ENCODE measurements at places on chromosomes 6 and 20.

DNA sequence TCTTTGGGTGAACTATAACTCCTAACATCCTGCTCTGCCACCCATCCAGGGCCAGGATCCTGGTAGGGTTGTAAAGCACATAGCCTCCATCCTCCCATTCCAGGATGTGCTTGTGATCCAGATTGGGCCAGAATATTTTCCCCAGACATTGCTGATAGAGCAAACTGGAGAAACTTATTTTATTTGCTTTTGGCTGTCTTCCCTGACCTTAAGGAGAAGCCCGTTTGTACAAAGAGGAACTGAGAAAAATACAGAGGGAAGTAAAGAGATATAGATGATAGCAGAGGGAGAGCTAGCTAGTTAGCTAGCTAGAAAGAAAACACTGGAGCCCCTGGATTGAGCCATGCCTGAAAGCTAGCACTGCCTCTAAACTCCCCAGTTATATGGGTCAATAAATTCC, 9.0 kb upstream of the HDAC2 start:
- no peak for DNase-seq

DNA sequence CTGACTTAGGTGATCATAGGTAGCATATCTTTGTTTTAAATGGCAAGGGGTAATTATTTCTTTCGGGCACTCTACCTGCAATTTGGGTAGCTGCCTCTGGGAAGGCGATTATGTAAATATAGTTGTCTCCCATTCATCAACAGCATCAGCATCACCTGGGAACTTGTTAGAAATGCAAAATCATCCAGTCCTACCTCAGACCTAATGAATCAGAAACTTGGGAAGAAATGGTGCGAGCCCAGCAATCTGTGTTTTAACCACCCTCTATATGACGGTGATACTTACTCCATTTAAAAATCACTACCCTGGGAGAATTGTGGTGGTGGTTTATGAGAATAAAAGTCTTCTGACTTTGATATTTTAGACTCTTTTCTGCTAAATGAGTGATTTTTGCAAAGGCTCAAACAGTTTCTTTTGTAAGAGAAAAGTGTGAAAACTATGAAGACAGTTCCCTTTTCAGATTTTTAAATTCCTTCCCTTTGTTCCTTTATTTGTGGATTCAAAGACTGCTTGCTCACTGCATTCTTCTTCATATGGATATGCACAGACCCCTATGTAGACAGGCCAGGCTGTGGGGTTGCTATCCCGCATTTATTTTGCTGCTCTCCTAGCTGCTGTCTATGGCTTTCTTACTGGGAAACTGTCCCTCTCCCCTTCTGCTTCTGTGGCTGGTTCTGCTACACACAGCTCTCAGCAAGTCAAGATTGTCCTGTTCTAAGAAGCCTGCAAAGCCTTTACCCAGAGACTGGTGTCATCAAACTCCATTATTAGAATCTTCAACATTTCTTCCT, 365.3 kb downstream of the RNF144B start:
- DNase-seq = no peak

GRCh38 chr20:15834857-15835256, 738.4 kb downstream of the KIF16B start:
- DNase-seq = no peak

DNA sequence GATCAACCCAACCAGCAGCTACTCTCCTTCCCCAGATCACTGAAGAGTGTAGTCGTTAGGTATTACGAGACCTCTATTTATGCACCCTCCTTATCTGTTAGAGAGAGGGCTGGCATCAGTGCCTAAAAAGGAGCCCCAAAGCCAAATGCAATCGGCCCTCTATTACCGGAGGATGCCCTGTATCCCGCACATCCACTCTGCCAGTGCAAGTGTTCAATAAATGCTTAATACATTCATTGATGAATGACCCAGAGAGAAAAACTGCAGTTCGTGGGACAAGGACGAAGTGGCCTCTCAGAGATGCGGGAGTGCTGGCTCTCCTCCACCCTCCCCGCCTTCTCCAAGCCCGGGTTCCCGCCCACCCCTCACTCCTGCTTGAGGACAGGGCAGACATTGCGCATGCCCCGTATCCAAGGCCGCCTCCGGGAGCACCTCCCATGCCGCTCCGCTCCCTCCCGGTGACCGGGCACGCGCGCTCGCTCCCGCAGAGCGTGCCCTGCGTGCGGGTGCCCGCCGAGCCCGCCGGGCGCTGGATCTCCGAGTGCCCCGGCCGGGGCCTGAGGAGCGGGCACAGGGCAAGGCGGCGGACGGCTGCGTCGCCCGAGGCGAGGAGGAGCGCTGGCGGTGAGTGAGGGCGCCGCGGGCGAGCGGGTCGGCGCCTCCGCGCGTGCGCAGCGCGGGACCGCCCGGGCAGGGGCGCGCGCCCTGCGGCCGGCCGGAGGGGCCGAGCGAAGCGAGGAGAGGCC, 27.2 kb upstream of the BTBD3 start:
- DNase-seq = peak; percentile 55

Measured in stimulated activated CD4-positive, alpha-beta T cell treated with anti-CD3 and anti-CD28 coated beads, Interleukin-4, amount 100 ng/mL, for 48 hours (primary cell).